Activated CD4-positive, alpha-beta memory T cell treated with anti-CD3 and anti-CD28 coated beads, Interleukin-2, amount 10 ng/mL, durations not matched to agents 7 days and 5 days (primary cell): ENCODE measurements at places on chromosomes 2 and 18. TPM values are rescaled to one million over a fixed set of nuclear protein-coding genes. Genes with fewer than 3 reads are reported as not detected.

Gene IL1R2
- total RNA-seq = 0.81 TPM

Gene SP9
- total RNA-seq = not detected

Gene PRKD3
- total RNA-seq = 19.3 TPM

Gene CRYBA2
- total RNA-seq = not detected

Gene THADA
- 25.8 TPM for total RNA-seq

Gene RBM44
- total RNA-seq = 0.75 TPM

Gene NYAP2
- total RNA-seq = not detected

Gene AGXT
- not detected for total RNA-seq

Gene GNLY
- 569 TPM for total RNA-seq

Gene PDE11A
- total RNA-seq = not detected

Gene C2orf15
- 0.35 TPM for total RNA-seq

Gene C2orf78
- not detected for total RNA-seq

Gene ZEB2
- total RNA-seq = 20.6 TPM

Gene SLC16A14
- total RNA-seq = 0.40 TPM

Gene FOXD4L1
- 0.23 TPM for total RNA-seq

Gene HS6ST1
- total RNA-seq = 6.8 TPM

Gene ST8SIA5
- not detected for total RNA-seq

Gene C1GALT1C1L
- total RNA-seq = not detected

Gene KCNE4
- total RNA-seq = not detected

Gene ASXL3
- total RNA-seq = not detected

Gene EGR4
- not detected for total RNA-seq

Gene IL36B
- not detected for total RNA-seq
